ENCODE measurements at places on chromosomes 1 and 21.

DNA sequence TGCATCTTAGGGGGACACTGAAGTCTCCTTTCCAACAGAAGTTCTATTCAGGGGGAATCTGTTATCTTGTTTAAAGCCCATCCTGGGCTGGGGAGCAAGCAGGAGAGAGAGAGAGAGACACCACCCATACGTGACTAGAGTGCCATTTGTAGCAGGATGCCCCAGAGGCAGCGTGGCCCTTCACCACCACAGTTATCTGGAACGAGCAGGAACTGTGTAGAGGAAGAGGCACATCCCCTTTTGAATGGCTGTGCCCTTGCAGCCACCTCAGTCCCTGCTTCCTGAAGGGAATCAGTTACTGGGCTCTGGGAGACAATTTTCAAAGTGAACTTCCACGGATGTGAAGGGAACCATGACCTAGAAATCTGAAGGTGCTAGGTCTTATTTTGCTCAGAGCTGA lies 19.4 kb upstream of the LAMTOR5 start:
- DNase-seq: no peak

DNA sequence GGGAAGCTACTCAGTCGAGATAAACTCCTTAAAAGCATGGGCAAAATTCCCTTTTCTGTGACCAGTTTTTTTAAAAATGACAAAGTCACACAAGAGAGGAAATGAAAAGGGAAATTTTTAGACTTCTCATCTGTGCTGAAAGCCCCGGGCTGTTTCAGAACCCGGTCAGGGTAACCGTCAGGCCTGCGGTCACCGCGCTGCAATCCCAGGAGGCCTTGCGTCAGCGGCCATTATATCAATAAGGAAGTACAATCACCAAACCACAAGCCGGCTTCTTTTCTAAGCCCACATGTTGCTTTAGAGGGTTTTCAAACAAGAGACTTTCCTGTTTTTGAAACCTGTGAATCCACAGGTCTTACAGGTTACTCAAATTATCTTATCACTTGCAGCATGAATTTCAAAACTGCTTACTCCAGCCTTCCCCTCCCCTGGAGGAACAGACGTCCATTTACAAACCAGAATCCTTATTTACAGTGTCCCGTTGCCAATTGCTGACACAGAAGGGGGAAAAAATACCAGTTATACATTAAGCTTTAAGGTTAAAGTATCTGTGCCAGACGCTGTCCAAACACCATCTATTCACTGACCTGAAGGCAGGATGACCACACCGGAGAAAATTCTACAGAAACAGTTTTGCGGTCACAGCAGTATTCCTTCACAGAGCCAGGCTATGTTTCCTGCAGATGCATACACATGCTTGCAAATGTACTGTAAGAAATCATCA lies 165.3 kb downstream of the TOMM20 start:
- no peak for DNase-seq

- no peak for DNase-seq
These were observed 64.2 kb downstream of the IRF2BP2 start for GRCh38 chr1:234545517-234546386.

DNA sequence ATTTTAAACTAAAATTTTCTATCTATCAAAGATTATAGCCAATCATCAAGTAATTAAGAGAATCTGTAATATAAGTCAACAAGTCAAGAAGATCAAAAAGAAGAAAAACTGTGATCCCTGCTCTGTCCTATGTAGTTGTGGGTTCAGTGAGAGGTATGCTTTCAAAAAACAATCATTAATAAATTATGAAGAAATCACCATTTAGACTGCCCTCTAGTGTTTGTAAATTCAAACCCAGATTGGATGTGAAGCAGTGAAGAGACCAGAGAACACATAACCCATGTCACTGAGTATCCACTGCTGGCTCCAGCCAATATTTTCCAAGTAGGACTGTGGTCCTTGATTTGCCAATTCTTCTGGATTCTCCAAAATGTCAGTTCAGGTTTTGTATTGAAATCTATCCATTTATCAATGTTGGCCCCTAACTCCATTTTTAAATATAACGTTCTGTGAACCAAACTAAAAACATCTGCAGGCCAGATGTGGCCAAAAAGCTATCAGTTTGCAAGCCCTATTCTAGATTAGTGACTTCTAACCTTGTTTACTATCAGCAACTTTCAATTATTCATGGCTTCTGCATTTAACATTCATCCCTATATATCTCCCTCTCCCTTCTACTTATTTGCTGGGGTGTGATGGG lies 467.5 kb upstream of the CXADR start:
- no peak for DNase-seq

DNA sequence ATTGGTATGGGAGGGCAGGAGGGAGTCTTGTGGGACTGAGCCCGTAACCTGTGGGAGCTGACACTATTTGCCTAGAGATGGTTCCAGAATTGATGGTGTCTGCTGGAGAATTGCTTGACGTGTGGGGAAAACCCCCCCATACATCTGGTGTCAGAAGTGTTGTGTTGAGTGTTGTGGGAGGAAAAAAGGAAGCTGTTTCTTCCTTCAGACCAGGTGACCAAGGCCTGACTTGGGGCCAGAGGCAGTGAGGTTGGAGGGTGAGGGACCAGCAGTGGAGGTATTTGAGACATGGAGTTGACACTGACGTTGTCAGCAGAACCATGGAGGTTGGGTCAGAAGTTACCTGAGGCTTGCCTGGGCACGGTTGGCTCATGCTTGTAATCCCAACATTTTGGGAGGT lies 8.3 kb downstream of the SHISAL2A start:
- no peak for DNase-seq

DNA sequence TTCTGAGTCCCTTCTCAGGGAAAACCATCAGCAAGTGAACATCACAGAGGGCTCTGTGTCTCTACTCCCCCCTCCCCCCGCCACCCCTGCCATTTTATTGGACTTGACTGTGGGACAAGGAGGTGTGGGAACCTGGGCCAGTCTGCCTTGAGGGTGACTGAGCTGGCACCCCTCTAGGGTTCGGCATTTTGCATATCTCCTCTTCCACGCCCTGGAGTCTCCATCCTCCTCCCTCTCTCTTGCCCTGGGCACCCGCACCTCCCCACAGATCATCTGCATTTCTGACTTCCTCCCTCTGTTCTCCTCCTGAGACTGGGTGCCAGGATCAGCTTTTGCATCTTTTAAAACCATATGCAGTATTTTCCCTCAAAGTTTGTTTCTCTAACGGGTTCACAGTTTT lies 107.1 kb upstream of the ERRFI1 start:
- no peak for DNase-seq

DNA sequence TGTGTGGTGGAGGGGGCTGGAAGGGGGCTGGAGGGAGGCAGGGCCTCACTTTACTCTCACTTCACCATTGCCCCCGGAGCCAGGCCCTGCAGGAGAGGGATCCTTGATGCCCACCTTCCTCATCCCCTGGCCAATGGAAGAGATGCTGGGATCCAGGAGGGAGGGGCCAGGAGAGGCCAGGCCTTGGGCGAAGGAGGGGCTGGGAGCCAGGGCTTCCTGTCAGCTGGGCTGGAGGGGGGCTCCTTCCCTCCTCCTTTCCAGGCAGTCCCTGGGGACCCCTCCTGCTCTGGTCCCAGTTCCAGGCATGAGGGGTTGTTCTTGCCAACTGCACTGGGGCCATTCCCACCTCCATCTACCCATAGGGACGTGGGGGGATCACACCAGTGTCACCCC lies 5.7 kb downstream of the AHDC1 start:
- no peak for DNase-seq

DNA sequence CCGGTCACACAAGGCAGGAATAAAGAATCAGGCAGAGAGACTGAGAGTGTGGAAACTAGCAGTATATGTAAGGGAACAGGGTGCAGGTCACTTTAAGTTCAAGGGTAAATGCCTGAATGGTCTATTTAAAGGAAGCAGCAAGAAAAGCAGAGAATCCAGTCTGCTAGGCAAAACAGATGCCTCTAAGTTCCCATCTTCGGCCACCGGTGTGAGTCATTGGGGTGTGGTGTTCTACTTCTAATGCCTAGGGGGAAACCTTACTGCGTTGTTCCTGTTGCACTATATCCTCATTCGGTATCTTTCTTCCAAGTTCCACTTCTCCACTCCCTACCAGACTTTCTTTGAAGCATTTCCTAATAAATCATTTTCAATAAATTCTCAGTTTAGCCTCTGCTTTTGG lies 259.9 kb downstream of the HHIPL2 start:
- DNase-seq: no peak

All from DMS153 (cell line).